Pons (tissue), 1 donor: ENCODE measurements at places on chromosomes 12 and 14.

GRCh38 chr14:73739899-73740617, 25.9 kb upstream of the PNMA1 start:
- no peak for DNase-seq

- no peak for DNase-seq
These were observed 46.9 kb downstream of the SLC25A47 start for GRCh38 chr14:100370003-100370402.

DNA sequence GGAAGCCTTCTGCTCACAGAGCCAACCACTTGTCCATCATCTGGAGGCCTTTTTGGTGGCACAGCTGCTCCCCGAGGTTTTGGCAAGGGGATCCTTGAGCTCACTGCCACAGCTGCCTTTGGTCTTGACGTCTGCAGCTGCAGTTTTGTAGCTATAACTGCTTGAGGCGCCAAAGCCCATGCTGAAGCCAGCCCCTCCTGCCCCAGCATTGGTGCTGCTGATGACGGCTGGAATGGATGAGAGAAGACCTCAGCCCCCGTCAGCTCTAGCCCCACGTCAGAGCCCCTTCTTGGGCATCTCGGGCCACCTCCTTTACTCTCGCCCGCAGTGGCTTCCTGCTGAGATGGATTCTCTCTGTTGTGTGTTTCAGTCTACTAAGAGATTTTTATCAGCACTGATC, 12.3 kb upstream of the KRT74 start:
- DNase-seq: no peak

DNA sequence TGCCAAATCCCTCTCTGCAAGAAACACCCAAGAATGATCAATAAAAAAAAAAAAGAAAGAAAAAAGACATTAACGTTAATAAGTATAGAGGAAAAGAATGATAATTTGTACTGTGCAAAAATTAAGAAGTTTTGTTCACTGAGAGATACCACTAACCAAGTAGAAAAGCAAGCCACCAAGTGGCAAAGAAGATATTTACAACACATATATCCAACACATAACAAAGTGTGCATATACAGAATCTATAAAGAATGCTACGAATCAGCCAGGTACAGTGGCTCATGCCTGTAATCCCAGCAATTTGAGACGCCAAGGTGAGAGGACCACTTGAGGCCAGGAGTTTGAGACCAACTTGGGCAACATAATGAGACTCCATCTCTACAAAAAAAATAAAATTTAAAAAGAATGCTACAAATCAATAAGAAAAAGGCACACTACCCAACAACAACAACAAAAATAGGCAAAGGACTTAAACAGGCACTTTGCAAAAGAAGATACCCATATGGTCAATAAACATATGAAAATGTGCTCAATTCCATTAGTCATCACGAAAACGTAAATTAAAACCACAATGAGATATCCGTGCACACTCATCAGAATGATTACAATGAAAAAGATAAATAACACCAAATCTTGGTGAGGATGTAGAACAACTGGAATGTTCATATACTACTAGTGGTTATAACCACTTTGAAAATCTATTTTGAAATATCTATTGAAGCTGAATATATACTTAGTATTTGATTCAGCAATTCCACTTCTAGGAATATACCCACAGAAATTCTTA, 19.8 kb downstream of the GALNT4 start:
- no peak for DNase-seq

- DNase-seq: no peak
These were observed 98.8 kb upstream of the RGS6 start for GRCh38 chr14:71833476-71833875.
